Stimulated activated CD8-positive, alpha-beta memory T cell treated with anti-CD3 and anti-CD28 coated beads, Interleukin-7, amount 100 ng/mL, for 1 hour (primary cell): ENCODE measurements at places on chromosomes 5 and 9.

DNA sequence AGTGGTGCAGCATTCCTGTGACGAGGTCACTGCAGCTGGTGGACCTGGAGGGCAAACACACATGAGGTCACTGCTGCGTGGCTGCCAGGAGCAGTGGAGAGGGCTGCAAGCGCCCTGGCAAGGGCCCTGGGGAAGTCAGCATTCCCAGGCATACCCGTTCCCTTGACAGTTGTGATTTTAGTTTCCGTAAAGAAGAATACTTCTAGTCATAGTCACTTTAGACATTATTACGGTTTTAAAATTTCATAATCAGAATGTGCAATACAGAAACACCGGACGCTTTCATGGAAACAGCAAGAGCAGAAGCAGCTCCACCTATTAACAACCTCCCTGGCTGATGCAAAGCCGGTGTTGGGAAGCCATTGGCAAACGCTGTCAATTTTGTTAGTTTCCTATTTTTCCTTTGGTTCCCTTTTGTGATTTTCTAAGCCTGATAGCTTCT lies 129.8 kb downstream of the GADD45G start:
- no peak for DNase-seq

- DNase-seq, result no peak
Observed at GRCh38 chr5:19256036-19256435, 732.0 kb downstream of the CDH18 start.

DNA sequence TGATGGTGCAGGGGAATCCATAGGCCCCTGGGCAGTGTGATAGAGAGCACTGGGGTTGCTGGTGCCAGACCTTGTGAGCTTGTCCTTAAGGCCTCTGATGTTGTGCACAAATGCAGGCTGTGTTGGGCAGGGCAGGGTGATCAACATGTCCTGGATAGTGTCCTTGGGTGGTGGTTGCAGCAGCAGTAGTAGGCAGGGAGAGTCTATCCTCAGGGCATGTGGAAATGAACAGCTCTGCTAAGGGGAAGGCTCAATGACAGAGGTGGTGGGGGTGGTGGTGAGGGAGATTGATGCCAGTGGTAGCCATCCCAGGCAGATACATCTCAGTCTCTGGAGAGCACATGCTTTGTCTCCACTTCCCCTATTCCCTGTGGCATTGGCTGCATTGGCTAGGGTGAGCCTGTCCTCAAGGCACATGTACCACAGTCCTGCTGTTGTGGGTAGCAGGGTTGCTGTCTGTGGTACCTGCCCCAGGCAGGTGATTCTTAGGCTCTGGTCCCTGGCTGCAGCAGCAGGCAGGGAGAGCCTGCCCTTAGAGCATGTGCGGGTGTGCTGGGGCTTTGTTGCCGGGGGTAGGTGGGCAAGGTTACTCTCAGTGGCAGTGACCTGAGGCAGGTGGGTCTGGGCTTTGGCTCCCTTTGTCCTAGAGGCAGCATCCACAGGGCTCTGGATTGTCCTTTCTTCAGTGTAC lies 111.1 kb downstream of the WDR70 start:
- no peak for DNase-seq

DNA sequence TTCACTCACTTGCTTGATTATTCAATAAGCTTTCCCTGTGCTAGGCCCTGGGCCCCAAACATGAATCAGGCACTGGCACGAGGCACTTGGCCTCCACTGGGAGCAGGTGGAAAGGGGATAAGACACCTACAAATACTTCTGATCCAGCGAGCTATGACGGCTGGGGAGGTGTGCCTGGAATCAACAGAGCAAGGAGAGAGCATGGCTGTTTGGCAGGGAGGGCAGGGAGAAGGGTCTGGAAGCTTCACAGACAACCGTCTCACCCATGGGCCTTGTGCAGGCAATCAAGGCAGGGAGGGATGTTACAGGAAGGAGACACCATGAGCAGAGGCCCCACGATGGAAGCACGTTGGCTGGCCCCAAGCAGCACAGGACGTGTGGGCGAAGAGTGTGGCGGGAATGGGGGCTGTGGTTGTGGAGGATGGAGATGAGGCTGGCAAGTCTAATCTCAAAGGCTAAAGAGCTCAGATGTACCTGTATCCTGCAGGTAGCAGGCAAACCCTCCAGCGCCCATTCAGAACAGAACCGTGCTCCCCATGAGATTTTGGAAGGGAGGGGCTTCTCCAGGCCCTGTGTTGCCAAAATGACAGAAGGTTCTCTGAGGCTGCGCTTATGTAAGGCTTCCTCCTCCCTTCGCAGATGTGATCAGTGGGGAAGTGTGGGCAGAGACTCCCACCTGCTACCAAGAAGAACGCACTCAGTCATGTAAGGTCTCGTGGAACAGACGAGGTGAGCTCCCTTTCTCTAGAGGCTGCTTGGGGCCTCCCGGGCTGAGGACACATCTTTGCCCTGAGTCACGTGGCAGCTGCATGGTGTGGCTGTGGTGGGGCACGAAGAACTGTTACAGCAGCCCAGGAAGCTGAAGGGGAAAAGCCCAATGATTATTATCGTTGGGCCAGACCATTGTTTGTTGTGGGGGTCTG lies 189.7 kb downstream of the DAB2IP start:
- DNase-seq, result no peak

GRCh38 chr5:110288766-110289511 lies 437.5 kb downstream of the TMEM232 start:
- DNase-seq, result no peak

GRCh38 chr5:129410488-129410887 lies 49.6 kb upstream of the ADAMTS19 start:
- DNase-seq, result no peak

DNA sequence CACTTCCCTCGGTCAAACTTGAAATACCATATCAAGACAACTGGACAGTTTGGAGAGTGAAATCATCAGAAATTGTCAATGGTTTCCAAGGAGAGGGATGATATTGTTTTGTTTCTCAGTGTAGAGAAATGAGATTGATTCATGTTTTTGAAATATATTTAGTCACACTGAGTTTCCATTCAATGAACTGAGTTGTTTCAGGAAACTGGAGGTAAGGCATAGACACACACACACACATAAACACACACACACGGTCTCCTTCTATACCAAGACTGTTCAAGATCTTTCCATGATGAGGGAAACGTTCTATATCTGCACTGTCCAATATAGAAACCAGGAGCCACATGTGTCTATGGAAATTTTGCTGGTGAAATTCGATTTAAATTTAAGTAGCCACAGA lies 182.8 kb downstream of the PTTG1 start:
- no peak for DNase-seq
